ENCODE measurements at places on chromosomes 2 and 18. TPM values are rescaled to one million over a fixed set of nuclear protein-coding genes. Genes with fewer than 3 reads are reported as not detected.

The ANKRD30B gene
- total RNA-seq, result not detected

The LYPD6B gene
- total RNA-seq, result not detected

The ESPNL gene
- 0.35 TPM for total RNA-seq

The FLACC1 gene
- total RNA-seq, result 1.5 TPM

The SLC14A1 gene
- total RNA-seq, result 0.24 TPM

The IL1RN gene
- total RNA-seq, result 1.2 TPM

DNA sequence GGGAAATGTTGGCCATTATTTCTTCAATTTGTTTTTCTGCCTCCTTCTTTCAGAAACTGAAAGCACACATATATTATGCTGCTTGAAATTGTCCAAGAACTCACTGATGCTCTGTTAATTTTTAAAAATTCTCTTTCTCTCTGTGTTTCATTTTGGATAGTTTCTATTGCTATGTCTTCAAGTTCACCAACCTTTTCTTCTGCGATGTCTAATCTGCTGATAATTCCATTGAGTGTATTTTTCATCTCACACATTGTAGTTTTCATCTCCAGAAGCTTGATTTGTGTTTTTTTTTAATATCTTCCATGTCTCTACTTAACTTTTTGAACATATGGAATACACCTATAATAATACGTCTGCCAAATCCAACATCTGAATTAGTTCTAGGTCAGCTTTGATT is 98.1 kb upstream of the TGFA start:
- DNase-seq, result no peak

DNA sequence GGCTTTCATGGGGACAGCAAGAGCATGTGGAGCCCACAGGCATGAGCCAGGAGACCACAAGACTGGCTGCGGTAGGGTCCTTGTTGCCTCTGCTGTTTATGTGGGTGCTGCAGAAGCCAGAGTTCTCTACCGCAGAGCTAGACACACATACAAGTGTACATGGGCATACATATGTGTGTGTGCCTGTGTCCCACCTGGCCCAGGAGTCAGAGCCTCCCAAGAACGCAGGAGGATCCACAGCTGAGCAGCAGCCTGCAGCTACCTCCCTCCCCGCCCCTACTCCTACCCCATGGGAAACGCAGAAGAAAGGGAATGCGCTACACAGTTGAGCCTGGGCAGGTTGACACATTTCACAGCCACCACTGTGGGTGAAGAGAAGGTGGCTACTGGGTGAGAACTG is 438.1 kb upstream of the SMIM21 start:
- DNase-seq, result no peak

DNA sequence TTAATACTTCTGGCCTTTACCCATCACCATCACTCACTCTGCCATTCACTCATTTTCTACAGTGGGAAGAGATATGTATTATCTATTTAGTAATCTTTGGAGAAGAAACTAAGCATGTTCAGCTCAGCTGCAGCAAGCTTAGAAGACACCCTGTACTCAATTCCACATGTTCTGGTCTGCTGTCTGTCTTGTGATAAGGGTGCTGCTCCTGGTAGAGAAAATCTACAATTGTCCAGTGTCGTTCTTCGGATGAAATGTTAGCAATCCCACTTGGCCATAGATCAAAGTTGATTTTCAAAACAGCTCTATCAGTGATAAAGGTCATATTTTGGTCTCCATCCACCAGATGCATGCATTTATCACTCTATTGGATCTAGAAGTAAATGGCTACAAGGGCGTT is 337.1 kb downstream of the LRRTM4 start:
- DNase-seq, result no peak

DNA sequence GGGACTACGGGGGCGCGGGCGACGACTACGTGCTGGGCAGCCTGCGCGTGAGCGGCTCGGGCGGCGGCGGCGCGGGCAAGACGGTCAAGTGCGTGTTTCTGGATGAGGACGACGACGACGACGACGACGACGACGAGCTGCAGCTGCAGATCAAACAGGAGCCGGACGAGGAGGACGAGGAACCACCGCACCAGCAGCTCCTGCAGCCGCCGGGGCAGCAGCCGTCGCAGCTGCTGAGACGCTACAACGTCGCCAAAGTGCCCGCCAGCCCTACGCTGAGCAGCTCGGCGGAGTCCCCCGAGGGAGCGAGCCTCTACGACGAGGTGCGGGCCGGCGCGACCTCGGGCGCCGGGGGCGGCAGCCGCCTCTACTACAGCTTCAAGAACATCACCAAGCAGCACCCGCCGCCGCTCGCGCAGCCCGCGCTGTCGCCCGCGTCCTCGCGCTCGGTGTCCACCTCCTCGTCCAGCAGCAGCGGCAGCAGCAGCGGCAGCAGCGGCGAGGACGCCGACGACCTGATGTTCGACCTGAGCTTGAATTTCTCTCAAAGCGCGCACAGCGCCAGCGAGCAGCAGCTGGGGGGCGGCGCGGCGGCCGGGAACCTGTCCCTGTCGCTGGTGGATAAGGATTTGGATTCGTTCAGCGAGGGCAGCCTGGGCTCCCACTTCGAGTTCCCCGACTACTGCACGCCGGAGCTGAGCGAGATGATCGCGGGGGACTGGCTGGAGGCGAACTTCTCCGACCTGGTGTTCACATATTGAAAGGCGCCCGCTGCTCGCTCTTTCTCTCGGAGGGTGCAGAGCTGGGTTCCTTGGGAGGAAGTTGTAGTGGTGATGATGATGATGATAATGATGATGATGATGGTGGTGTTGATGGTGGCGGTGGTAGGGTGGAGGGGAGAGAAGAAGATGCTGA is 1.4 kb downstream of the SOX11 start:
- DNase-seq, result no peak

DNA sequence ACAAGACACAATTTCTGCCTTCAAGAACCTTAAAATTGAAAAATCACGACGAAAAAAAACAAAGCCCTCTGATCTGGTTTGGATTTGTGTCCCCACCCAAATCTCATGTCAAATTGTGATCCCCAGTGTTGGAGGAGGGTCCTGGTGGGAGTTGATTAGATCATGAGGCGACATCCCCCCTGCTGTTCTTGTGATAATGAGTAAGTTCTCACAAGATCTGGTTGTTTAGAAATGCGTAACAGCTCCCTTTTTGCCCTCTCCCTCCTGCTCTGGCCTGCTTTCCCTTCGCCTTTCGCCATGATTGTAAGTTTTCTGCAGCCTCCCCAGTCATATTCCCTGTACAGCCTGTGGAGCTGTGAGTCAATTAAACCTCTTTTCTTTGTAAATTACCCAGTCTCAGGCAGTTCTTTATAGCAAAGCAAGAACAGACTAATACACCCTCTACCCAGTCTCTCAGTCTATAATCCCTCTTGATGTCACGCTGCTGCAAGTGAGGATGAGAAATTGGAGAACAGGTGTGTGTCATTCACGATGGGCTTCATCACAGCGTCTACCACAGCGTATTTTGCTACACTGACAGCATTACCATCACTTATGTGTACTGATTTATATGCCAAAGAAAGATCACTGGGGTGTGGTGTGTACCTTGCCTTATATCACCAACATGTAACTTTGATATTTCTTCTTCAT is 330.7 kb downstream of the MTX2 start:
- DNase-seq, result no peak

GRCh38 chr2:239881561-239882320 is 143.4 kb downstream of the NDUFA10 start:
- no peak for DNase-seq

DNA sequence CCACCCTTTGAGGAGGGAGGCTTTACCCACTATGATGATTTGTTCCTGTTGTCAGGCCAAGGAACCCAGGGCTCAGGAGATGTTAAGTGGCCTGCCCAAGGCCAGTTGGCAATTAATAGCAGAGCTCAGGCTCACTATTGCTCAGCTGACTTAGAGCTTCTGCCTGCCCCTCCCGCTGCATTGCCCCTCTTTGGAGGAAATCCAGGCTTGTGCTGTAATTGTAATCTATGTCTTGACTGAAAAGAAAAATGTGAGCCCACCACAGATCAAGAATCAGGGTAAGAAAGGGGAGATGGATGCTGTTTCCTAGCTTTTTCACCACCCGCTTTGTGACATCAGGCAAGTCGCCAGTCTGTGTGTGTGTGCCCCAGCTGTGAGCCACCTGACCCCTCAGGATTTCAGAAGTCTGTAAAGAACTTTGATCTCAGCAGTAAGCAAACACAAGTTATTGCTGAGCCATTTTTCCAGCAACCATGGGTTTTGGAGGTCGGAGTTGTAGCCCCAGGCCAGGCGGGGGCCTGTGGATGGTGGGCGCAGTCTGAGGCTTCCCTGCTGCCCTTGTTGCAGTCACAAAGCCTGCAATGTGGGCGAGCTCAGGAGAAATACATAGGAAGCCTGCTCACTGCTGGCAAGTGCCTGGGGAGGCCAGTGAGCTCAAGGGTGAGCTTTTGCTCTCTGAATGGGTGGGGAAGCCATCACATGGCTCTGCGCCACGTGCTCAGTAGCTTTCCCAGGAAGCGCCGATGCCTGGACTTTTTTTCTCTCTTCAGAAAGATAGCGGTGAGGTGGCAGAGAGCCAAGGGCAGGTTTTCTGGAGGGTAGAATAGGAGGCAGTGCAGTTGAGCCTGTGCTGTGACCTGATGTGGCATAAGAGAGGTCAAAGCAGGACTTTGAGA is 6.1 kb downstream of the CABLES1 start:
- DNase-seq, result no peak

DNA sequence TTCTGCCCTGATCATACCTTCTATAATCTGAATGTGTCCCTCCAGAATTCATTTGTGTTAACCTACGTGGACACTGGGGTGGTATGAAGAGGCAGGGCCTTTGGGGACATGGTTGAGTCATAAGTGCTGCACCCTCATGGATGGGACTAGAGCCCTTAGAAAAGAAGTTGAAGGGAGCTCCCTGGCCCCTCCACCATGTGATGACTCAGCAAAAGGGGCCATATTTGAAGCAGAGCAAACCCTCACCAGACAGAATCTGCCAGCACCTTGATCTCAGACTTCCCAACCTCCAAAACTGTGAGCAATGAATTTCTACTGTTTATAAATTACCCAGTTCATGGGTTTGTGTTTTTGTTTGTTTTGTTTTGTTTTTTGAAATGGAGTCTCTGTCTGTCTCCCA is 33.4 kb upstream of the CD207 start:
- DNase-seq, result no peak

DNA sequence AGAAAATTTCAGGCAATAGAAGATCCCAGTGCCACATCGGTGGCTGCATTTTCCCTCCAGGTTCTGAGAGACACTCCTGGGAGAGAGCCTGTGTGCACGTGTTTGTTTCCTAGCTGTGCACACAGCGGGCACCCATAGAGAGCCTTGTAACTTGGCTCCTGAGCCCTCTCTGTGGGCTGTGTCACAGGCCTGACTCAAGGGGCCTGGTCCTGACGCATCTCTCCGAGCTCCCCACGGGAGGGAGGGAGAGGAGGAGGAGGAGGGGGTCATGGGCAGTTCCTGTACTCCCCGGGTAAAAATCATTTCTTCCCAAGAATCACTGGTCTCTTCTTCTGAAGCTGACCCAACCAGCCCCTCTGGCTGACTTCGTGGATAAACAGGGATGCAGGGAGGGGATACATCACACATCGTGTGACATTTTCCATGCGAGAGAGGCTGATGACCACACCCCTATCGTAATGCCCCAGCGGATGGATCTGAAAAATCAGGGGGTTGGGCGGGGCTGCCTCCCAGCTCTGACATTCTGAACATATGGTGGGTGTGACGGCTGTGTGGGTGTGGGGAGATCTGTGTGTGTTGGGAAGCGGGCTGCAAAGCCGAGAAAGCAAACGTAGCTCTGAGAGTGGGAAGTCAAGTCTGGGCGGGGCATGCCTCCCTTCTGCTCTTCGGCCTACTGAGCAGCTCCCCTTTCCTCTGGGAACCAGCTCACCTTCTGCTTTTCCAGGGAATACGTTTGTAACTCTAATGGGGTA is 308.3 kb upstream of the HS6ST1 start:
- no peak for DNase-seq

GRCh38 chr2:47048801-47049480 is 106.2 kb downstream of the STPG4 start:
- no peak for DNase-seq

DNA sequence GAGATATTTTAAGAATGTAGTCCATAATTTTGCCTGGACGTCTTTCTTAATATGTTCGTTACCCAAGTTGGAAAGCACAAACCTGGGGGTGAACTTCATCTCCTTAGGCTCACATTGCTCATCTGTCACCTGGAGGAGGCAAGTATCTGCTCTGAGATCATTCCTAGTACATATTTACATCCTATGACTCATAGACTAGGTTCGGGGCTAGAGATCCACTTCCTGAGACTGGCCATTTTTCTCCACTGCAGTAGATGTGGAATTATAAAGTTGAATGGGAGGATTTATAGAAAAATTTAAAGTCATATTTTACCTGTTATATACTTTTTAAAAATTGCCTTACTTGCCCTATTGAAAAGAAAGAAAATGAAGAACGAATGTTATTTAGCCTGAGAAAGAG is 77.5 kb upstream of the PROKR1 start:
- DNase-seq, result no peak

DNA sequence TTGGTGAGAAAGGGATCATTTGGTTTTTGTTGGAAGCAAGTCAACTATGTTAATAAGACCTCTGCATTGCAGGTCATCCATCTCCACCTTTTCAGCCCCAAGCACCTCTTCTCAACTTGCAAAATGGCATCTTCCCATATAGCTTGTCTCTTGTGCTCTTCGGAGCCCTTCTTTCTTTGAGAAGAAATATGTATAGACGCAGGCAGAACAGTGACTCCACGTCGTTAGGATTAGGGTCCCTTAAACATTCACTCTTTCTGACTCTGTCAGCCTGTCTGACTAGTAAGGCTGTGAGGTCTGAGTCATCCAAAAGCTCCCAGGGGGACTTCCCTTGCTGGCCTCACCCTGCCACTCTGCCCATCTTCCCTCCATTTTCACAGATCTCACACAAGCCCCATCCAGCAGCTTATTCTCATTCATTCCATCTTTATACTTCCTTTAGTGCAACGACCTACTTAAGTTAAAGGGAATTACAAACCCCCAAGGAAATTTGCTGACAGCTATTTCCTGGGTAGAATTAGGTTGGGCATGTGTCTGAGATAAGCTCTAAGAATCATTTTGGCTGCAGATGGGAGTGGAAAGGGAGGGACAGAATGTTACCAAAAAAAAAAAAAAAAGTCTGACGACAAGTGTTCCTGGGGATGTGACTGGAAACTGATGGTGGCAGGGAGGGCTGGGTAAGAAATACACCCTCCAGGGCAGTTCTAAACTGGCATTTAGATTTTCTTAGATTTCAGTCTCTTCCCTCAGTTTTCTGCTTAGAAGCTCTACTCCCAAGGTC is 37.7 kb upstream of the MEX3C start:
- peak; percentile 16 for DNase-seq

GRCh38 chr2:233996000-233996399 is 54.5 kb upstream of the SPP2 start:
- no peak for DNase-seq

Data from activated T-cell treated with anti-CD3 and anti-CD28 coated beads, Interleukin-2, amount 50 U/mL, for 4 hours (primary cell).